Fibroblast of lung (primary cell): ENCODE measurements at places on chromosomes 11 and 22. TPM values are rescaled to one million over a fixed set of nuclear protein-coding genes. Genes with fewer than 3 reads are reported as not detected.

Gene OR8D1
- not detected in 2 replicates for total RNA-seq

Gene OR2AT4
- total RNA-seq, result not detected in 2 replicates

Gene SDHAF2
- total RNA-seq, result 34.4 and 61.8 TPM in 2 replicates

GRCh38 chr11:26944866-26945664, 48.8 kb upstream of the FIBIN start:
- H3K27ac ChIP-seq, result no peak overlapping the region
- H3K4me3 ChIP-seq, result no peak overlapping the region
- H3K27me3 ChIP-seq, result no peaks in the 10 kb centered on the region
- peaks cover 11% of the 10 kb centered on the region for H3K4me1 ChIP-seq
- DNase-seq, result peak; percentile 67

- H3K27me3 ChIP-seq, result no peaks in the 10 kb centered on the region
- DNase-seq, result no peak
- H3K27ac ChIP-seq, result no peak overlapping the region
- H3K4me3 ChIP-seq, result no peak overlapping the region
- H3K4me1 ChIP-seq, result no peaks in the 10 kb centered on the region
- no peaks in the 10 kb centered on the region for H3K36me3 ChIP-seq
These were observed 117.7 kb downstream of the KCNC1 start for GRCh38 chr11:17852246-17852645.

- H3K27me3 ChIP-seq, result no peaks in the 10 kb centered on the region
- H3K36me3 ChIP-seq, result no peaks in the 10 kb centered on the region
- H3K4me3 ChIP-seq, result no peak overlapping the region
- DNase-seq, result no peak
- H3K27ac ChIP-seq, result no peak overlapping the region
These were observed 393.7 kb downstream of the ETS1 start for GRCh38 chr11:128193615-128194014.
